ENCODE measurements at places on chromosomes 12 and 14.

DNA sequence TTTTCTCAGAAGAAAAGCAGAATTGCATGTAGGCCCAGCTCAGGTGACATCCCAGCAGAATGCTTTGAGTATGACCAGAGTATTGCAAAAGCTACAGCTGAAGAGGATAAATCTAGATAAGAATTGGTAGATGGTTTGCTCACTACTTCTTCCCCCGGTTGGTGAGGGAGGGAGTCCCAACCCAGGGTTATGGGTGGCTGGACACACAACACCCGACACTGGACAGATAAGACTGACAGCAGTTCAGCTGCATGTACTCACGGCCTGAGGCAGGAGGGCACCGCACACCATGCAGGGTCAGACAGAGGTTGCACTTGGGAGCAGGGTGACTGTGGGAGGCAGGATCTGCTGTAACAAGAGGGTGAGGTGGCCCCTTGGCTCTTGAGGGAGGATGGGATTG, 1.7 kb upstream of the CLEC4C start:
- no peak for DNase-seq

GRCh38 chr12:76588881-76589565, 29.5 kb upstream of the OSBPL8 start:
- no peak for DNase-seq

DNA sequence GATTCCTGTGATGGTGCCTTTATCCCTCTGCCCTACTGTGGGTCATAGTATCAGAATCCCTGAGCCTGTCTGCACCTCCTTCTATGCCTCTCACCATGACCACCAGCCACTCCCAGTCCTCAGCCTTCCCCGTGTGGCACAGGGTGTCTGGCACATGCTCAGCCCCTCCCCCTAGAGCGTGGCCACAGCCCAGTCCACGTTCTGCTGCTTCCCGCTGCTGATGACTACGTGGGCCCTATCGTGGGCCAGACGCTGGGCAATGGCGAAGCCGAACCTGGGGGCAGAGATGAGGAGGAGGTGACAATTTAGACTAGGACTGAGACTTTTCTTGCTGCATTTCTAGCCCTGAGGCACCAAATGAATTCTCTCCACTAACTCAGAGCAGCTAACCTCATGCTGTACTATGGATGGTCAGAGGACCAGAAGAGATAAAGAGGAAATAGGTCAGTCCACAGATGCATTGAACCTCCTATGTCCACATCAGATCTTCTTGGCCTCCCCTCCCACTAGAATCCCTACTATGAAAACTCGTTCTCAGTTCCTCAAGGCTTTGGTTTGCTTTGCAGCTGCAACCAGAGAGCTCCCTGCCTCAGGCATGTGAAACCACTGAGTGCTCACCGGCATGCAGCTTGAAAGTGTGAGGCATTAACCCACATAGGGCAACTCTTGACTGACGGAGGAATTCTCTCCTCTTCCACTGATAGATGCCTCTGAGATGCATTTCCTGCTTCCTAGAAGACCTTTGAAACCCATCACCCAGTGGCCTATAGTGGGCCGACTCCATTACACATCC, 126.3 kb upstream of the DHRS4 start:
- no peak for DNase-seq

DNA sequence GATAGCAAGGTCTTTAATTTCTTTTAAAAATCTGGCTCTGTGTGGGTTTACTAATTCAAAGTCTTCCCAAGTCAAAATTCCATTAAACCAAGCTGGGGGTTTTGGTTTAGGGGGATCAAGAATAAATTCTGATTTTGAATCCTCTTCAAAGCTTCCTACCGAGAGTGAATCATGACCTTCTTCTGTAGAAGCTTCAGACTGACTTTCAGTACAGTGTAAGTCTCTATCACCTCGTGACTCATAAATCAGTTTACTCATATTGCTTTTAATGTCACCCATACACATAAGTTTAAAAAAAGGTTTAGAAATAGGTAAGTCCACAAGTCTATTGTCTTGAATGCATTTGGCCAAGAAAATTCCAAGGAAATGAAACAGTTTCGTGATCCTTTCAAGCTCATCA, 80.6 kb upstream of the STRN3 start:
- DNase-seq: no peak

- DNase-seq: no peak
These were observed 185.2 kb downstream of the ACSS3 start for GRCh38 chr12:81263072-81263471.

- DNase-seq: no peak
These were observed 350.2 kb downstream of the DIO2 start for GRCh38 chr14:79861111-79861510.

DNA sequence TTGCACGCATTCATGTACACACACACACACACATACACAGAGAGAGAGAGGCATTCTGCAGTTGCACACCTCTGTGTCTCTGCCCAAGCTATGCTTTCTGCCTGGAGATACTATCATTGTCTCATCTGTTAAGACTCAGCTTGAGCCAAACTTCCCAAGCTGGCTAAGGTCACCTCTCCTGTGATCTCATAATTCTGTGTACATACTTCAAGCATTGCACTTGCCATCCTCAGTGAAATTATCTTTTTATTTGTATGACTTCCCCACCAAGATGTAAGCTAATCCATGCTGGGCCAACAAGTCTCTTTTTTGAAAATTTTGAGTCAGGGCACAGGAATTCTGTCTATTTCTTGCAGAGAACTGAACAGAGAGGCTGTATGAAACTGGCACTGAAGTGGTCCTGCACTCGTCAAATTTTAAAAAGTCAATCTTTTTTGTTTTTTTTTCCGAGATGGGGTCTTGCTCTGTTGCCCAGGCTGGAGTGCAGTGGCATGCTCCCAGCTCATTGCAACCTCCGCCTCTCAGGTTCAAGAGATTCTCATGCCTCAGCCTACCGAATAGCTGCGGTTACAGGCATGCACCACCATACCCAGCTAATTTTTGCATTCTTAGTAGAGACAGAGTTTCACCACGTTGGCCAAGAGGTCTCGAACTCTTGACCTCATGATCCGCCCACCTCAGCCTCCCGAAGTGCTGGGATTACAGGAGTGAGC, 44.3 kb downstream of the TMTC1 start:
- no peak for DNase-seq

DNA sequence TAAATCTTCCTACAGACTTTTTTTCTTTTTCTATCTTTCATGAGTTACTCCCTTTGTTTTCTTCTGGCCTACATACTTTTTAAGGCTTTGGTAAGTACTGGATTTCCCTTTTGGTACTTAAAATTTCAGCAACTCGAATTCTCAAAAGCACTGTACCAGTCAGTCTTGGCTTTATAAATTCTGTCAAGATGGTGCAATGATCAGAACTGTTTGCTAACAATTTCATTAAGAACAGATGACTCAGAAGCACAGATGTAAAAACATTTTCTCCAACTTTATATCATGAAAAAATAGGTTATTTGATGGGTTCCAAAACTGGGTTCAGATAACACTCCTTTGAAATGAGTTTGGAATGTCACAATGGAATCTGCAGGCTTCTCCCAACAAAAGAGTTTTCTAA, 1961.8 kb upstream of the FLRT2 start:
- no peak for DNase-seq

DNA sequence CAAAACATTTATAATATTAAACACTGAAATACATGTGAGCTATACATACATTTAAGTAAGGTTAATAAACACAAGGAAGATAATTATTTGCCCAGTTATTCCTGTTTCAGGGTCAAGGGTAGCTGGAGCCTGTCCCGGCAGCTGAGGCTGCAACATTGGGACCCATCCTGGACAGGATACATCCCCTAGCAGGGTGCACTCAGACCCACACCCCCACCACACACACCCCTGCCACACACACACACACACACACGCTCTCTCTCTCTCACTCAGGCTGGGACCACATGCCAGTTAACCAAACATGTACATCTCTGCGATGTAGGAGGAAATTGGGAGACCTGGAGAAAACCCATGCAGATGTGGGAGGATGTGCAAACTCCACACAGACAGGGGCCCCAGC, 112.6 kb upstream of the TMCC3 start:
- DNase-seq: no peak

GRCh38 chr14:20215196-20215595, 8.3 kb upstream of the OR11H6 start:
- DNase-seq: no peak

GRCh38 chr12:96048393-96048969, 13.1 kb upstream of the LTA4H start:
- DNase-seq: no peak

GRCh38 chr12:121238086-121238485, 28.2 kb downstream of the P2RX4 start:
- no peak for DNase-seq
